A549 treated with dexamethasone at 1 μM for 4 hours (cell line): ENCODE measurements at places on chromosomes 2 and 18. TPM values are rescaled to one million over a fixed set of nuclear protein-coding genes. Genes with fewer than 3 reads are reported as not detected.

The SDC1 gene
- 144 to 235 TPM (median 219 TPM) in 5 replicates for total RNA-seq

The LOXL3 gene
- total RNA-seq = 0.22 to 0.58 TPM (median 0.35 TPM) in 5 replicates

The BOLA3 gene
- total RNA-seq = 118 to 163 TPM (median 122 TPM) in 5 replicates

The FZD7 gene
- 5.5 to 6.9 TPM (median 6.5 TPM) in 5 replicates for total RNA-seq
